Activated CD8-positive, alpha-beta T cell treated with anti-CD3 and anti-CD28 coated beads, Interleukin-2, amount 10 ng/mL, durations not matched to agents 7 days and 5 days (primary cell): ENCODE measurements at places on chromosomes 2 and 18. TPM values are rescaled to one million over a fixed set of nuclear protein-coding genes. Genes with fewer than 3 reads are reported as not detected.

DNA sequence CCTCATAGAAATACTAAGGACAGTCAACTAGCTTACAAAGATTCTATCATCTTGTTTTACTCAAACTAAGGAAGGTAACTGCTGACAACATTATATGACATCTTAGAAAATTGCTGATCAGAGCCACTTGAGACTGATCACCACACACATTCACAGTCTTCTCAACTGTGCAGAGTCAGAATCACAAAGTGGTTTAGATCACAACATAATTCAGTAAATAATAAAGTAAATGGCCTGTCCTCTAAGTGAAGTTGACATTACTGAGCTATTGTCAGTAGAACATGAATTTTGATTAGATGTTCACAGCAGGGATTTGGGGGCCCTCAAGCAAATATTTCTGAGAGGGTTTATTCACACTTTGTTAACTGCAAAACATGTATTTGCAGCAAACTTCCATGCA lies 28.5 kb downstream of the NOL4 start:
- no peak for DNase-seq

GRCh38 chr2:7607441-7608173 lies 690.4 kb downstream of the RNF144A start:
- no peak for DNase-seq

- DNase-seq: peak; percentile 51
Measured at GRCh38 chr2:143422681-143423080, 293.5 kb downstream of the ARHGAP15 start.

DNA sequence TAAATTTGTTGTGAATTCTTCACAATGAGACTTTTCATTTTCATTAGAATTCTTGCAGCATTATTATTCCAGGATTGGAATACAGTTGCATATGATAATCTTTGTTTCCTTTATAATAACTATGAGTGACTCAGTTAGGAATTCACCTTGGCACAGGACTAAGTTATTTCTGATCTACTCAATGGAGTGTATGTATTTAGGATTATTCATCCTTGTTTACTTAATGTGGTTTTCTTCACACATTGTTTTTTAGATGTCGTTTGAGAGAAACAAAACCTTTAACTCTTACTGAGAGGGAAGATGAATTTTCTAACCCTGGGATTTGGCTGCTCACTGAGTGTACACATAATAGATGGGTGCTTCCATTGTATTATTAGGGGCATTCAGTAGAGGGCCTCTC lies 970.1 kb downstream of the DPP10 start:
- no peak for DNase-seq

ZNF2 gene
- total RNA-seq: 4.5 TPM

HOXD13 gene
- total RNA-seq: not detected

C18orf54 gene
- 11.9 TPM for total RNA-seq

RGPD3 gene
- total RNA-seq: 0.24 TPM

TMEM198 gene
- 0.60 TPM for total RNA-seq
